ENCODE measurements at places on chromosomes 16 and 17.

- no peak for DNase-seq
These were observed 19.4 kb upstream of the ATP5MC1 start for GRCh38 chr17:48873209-48873608.

GRCh38 chr17:42526031-42526444, 10.0 kb upstream of the NAGLU start:
- no peak for DNase-seq

DNA sequence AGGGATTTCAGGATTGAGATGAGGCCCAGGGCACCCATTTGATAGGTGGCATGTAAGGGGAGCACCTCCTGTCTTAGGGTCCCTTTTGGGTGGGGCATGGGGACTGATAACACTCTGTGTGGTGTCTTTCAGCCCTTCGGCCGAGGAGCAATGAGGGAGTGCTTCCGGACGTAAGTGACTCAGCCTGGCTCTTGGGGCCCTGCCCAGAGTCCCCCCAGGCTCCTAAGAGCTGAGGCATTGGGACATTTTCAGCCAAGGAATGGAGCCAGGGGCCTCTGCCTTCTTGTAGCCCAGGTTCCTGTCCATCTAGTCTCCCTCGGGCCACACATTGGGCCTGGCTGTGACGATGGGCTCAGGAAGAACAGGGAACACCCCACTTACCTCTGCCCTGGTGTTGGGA, 44.4 kb downstream of the EEF2K start:
- DNase-seq: no peak

DNA sequence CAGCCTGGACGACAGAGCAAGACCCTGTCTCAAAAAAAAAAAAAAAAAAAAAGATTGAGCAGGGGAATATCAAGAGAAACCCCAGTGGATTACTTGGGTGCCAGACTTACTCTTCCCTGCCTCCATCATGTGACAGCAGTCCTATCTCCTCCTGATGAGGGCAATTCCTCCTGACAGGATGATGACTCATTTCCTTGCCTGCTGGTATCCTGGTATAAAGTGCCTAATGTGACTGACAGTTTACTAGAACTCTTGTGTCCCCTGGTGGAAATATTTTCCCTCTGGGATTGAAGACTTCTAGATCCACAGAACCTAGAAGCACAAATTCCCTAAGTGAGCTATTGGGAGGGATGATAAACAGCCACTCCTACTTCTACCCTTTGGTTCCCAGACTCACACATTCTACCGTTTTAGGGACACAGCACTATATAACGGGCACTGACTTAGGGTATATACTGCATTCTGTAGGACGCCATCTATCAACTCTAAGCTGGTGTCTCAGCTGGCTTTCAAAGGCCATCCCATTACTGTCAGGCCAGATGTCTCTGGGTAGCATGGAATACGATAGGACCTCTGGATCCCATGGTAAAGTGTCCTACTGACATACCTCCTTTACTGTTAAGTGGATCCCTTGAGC, 114.6 kb upstream of the MED13 start:
- DNase-seq: no peak

DNA sequence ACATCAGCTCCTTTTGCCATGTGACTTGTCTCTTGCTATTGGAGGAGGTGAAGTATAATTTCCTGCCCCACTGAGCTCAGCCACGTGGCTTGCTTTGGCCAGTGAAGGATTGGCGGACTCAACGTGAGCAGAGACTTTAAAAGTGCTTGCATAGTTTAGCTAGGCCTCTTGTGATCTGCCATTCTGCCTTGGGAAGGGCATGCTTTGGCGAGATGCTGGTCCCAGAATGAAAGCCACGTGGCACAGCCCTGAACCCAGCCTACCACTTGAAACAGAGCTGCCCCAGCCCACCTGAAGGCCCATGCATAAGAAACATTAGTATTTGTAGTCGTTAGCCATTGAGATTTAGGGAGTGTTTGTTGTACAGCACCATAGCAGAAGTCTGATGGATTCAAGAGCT, 148.2 kb downstream of the TMEM132E start:
- DNase-seq: no peak
